ENCODE measurements at places on chromosomes 6 and 20.

DNA sequence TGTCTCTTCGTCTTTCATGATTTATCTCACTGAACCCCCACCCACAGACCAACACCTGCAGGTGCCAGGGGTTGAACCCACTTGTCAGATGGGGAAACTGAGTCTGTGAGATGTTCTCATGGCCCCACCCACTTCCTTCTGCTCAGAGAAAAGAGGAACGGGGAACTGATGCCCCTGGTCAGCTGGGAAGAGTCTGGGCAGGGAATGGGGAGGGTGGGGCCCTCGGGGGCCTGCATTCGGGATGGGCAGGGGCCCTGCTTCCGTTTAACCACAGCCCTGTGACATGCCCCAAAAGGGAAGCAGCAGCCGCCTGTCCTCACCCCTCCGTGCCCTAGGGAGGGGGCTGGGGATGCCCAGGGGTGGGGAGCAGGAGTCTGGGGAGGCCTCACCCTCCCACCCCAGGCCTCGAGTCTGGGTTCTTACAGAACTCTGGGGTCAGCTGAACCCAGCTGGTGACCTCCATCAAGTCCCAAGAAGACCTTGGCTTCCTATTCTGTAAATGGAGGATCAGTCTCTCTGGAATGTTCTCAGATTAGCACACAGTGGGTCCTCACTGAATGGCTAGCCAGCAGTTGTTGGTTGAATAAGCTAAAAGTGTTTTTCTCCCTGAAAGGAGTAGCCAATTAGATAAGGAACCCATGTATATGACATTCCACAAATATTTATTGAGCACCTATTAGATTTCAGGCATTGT, 81.5 kb downstream of the CEBPB start:
- DNase-seq: no peak

- DNase-seq: peak; percentile 83
These were observed 78.3 kb upstream of the CTNNBL1 start for GRCh38 chr20:37615340-37616109.

DNA sequence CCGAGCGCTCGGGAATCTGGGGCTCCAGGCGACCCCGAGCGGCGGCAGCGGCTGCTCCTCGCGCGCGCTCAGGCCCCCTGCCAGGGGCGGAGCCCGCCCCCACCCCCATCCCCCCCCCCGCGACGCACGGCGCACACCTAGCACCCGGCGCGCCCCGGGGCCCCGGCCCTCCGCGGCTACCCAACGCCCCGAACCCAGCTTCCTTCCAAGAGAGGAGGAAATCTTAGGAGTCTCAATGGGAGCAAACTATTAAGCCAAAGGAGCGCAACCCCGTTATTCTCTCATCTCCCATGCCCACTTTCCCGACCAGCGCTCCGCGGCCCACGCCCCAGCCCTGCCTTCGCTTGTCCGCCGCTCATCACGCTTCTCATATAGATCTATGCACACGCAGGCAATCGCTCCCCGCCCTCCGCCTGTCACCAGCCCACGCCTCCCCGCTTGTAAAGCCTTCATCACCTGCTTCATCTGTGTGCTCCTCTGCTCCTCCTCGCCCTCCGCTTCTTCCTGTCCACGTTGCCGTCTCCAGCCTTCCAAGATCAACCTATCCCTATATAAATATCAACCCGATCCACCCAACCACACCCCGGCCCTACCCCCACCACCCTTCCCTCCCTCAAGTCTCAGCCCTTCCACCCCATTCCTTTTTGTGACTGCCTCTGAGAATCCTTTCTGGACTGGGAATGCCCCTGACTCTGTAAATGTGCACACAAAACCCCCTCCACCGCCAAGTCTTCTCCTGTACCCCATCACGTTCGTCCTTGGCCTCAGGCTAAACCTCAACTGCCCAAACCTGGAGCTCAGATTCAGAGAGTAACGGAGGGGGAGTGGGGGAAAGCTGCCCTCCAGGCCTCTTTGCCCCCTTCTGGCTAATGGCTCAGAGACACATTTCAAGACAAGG, at the start of gene DLK2:
TSS of gene DLK2 (minus strand) at position 18 of the 898 bp plus-strand sequence. CDS start 723 bp downstream, outside the sequence.
- peak; percentile 73 for DNase-seq

DNA sequence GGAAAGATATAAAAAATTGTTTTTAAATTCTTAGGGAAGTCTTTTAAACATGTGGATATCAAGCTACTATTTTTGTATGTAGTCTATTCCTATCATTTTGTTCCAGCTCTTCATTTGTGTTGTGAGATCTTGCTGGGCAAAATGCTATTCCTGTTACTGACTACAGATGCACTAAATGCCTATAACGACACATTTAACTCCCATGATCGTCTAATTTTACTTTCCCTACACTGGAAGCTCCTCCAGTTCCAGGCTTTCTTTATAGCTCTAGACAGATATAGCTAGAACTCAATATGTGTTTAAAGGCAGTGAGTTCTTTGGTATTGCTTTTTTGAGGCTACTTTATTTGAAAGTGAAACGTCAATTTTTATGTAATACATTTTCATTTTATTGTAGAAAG, 971.5 kb upstream of the CITED2 start:
- no peak for DNase-seq

DNA sequence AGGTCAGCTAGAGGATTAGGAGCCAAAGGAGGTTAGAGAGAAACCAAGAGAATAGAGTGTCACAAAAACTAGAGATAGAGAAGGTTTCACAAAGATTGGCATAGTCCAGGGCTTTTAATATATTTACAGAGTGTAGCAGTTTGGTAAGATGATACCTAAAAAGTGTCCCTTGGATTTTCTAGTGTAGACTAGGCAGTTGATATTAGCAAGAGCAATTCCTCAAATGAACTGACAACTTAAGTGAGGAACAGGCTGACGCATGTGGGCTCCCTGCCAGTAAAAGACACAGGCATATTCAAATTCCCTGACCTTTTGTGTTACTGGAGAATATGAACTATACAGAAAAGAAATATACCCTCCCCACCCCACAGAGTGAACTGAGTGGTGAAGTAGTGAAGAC, 40.1 kb downstream of the VTA1 start:
- no peak for DNase-seq

DNA sequence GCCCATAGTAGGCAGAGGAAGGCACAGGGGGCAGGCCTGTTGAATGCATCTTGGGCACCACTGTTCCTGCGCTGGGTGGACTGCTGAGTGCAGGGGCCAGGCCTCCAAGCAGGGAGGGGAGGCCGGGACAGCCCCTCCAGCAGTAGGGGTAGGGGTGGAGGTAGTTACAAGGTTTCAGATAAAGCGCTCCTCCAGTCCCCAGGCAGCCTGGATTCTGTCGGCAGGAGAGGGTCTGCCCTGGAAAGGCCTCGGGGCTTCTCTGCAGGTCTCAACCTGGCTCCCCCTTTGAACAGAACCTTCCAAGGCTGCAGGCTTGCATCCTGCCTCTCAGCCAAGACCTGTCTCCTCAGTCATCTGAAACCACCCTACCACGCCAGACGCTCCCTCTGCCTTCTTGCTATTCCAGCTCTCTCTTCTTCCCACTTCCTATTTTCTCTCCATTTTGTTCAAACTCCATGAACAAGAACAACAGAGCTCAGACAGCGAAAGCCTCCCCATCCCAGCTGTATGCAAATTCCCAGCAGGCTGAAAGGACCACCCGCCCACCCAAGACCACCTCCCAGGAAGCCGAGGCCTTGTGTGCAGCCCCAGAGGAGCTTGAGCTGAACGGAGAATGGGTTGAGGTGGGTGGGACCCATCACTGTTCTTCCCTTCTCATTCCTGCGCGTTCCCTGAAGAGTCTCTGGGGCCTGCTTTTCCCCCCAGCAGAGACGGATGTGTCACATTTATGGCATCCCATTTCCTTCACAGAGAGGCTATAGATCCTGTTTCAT, 1.4 kb downstream of the MLN start:
- no peak for DNase-seq

DNA sequence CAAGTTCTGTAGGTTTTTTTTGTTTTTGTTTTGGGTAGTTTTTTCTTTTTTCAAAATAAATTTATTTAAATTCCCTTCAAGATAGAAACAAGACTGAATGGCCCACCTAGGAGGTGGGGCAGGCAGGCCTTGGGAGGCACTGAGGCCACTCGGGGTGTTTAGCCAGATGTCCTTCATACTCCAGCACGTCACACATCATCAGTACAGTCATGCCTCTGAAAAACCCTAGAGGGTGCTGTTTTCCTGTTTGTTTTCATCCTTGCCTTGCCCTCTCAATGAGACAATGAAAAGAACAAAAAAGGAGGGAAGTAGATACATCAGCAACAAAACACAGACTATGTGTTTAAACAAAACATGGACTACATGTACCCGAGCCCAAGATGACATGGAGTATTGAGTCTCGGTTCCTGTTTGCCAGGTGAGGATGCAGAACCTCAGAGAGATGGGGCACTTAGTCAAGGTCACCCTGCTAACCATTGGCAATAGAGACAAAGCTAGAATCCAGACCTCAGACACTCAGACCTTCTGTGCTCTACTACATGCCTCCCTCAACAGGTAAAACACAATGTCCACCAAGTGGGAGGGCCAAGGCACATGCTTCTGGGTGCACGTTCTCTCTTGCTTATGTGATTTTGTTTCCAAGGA, 26.8 kb upstream of the CLIC5 start:
- no peak for DNase-seq

GRCh38 chr6:93341900-93342613, 77.3 kb downstream of the EPHA7 start:
- DNase-seq: no peak

DNA sequence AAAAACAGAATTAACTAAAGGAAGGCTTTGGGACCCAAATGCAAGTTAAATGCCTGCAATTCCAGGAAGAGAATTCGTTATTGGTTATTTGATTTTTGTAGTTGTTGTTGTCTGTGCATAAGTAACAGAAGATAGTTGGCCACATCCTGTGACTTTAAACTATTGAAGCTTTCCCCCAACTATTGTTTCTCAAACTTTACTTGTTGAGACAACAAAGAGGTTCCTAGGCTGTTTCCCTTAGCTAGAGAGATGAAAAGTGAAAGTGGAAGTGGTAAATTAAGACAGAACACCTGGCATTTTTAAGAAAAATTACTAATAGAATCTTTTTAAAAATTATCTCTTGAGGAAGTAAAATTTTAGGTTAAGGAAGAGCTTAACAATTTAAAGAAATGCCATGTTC, 525.2 kb downstream of the PKHD1 start:
- DNase-seq: no peak

DNA sequence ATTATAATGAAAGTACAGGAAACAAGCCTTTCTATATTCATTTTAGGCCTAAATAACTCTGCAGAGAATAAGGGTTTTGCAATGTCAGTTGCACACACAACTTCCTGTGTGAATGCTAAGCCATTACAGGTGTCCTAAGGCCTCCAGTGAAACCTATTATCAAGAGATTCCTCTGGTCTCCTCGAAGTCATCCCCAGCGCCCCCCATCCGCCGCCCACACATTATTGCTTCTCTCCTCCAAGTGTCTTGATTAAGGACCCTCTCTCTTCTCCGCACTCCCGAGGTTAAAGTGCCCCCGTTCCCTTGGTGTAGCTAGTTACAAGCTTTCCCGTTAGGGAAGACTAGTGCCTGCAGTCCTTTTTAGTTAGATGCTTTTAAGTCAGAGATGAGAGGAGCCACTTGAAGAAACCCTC, 1.3 kb downstream of the HIVEP2 start:
- peak; percentile 64 for DNase-seq

- DNase-seq: no peak
These were observed 115.1 kb upstream of the JAG1 start for GRCh38 chr20:10788877-10789276.

DNA sequence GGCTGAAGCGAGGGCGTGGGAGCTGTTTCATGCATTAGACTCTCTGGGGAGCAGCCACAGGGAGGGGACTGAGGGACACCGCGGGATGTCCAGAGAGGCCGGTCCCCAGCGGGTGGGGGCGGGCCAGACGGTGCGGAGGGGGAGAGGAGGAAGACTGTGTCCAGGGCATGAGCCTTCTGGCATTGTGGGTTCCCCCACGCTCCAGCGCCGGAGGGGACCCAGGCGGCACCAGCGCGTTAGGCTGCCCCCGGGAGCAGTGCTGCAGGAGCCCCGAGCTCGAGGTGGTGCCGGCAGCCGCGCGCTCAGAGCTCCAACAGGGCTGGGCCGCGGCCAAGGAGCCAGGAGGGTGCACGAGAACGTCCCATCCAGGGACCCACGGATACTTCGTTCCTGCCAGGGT, 14.4 kb downstream of the SLC22A3 start:
- no peak for DNase-seq

GRCh38 chr20:14915356-14915755, 577.9 kb upstream of the FLRT3 start:
- DNase-seq: no peak

- DNase-seq: no peak
These were observed 48.6 kb downstream of the NEDD9 start for GRCh38 chr6:11183761-11184362.

DNA sequence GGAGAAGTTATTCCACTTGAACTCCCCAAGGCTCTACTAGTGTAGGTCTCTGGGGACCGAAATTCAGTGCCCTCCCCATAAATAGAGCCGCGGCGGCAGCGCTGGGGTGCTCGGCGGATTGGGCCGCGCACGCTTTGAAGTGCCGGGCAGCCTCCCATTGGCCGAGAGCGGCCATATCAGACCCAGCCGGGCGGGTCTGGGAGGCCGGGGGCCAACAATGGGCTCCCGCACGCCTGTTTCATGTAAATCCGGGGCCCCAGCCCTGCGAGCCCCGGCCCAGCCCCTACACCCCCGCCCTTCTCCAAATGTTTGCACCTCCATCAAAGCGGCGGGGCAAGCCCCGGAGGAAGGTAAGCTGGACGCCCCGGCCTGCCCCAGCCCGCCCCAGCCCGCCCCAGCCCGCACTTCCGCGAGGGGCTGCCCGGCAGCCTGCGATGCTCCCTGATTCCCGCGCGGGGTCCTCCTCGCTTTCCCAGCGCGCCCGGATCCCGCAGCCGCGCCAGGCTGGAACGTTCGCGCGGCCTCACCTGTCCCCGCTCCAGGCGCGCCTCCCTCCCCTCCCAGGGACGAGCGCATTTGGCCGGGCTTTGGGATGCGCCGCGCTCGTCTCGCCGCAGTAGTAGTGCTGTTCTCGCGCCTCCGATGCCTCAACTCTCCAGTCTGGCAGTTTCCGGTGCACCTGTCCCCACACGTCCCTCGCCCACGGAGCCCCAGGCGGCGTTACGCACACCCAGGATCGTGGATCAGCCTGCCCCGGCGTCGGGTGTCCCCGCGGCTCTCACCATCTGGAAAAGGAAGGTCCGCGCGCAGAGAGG, at the start of gene TBXT:
TSS of gene TBXT (minus strand) at position 51 of the 815 bp plus-strand sequence. CDS start 260 bp downstream, outside the sequence.
- no peak for DNase-seq

- DNase-seq: no peak
These were observed 27.4 kb downstream of the ANKS1A start for GRCh38 chr6:34916348-34916967.

GRCh38 chr20:2521369-2522305, 12.9 kb upstream of the ZNF343 start:
- peak; percentile 77 for DNase-seq

- no peak for DNase-seq
These were observed 3.1 kb downstream of the FYN start for GRCh38 chr6:111870051-111870741.

- DNase-seq: no peak
These were observed 92.8 kb downstream of the ADAT2 start for GRCh38 chr6:143357561-143358255.

Measured in stimulated activated CD8-positive, alpha-beta memory T cell treated with anti-CD3 and anti-CD28 coated beads, Interleukin-4, amount 100 ng/mL, for 48 hours (primary cell).